ENCODE measurements at places on chromosomes 2 and 18. TPM values are rescaled to one million over a fixed set of nuclear protein-coding genes. Genes with fewer than 3 reads are reported as not detected.

DNA sequence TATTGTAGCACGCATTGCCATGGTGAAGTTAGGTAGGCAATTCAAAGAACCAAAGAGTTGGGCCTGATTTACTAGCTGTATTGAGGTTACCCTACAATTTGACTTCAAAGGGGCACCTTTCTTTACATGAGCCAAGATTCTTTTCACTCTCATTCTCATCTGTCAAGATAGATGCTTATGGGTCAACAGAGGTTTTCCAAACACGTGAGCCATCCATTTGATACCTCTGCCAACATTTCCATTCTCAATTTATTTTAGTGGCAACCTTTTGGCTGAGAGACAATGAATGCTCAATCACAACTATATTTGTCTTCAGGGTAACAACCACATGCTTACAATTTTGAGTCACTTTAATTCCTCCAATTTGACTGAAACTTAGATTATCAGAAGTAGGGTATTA is 370.6 kb upstream of the CDH20 start:
- H3K36me3 ChIP-seq = no peaks in the 10 kb centered on the region
- no peaks in the 10 kb centered on the region for H3K4me1 ChIP-seq
- H3K27ac ChIP-seq = no peak overlapping the region
- no peak overlapping the region for H3K4me3 ChIP-seq
- H3K27me3 ChIP-seq = no peaks in the 10 kb centered on the region
- DNase-seq = no peak

DNA sequence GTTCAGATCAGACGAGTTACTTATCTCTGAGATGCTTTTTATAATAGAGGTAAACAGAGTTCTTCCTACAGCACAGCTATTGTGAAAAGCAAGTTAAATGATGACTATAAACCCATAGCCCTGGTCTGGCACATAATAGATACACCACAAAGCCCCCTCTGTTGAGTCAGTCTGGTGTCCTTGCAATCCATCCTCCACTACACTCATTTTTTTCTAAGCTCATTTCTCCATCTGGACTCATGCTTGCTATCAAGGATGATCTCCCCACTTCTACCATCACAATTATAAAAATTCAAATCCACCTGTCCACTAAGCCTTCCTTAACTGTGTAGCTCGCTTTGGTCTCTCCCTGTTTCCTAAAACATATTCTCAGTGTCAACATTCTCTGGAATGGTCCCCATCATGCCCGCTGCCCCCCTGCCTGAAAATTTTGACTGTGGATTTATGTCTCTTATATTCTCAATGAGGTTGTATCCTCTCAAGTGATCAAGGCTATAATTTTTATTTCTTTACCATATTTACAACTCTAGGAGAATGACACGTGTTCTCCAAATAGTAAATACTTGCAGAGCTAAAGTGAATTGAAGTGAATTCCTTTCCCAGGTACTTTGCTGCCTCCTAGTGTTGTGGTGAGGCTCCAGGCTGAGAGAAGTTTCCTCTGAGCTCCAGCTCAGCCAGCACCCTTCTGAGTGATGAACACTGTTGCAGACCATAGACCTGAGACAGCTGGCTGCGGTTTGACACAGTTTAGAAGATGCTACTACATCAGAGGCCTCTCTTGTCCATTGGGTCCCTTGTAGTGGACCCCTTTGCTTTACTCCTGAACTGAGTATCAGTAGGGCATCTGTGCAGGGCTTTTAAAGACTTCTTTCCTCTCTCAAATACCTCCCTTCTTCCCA is 108.7 kb downstream of the DPP10 start:
- H3K27ac ChIP-seq = no peak overlapping the region
- H3K4me1 ChIP-seq = no peaks in the 10 kb centered on the region
- DNase-seq = peak; percentile 37
- no peaks in the 10 kb centered on the region for H3K27me3 ChIP-seq

STAM2 gene
- 37.4 TPM for total RNA-seq

DNA sequence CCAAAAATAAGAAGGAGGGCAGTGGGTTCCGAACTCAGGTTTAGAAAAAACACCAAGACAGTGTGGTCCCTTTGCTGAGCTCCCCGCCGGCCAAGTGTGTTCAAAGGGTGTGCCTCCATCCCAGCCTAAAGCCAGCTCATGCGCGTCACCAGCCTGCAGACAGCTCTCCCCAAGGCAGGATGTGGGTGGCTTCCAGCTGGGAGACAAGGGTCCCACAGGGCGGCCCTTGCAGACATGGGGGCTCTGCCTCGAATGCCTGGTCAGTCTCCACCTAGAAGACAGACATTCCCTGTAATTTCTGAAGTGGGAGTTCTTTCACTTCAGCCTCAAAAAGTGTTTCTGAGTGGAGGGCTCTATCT is 135.8 kb upstream of the GPC1 start:
- H3K36me3 ChIP-seq = no peaks in the 10 kb centered on the region
- H3K27ac ChIP-seq = no peak overlapping the region
- H3K4me1 ChIP-seq = no peaks in the 10 kb centered on the region
- no peak overlapping the region for H3K4me3 ChIP-seq

GNLY gene
- 10.5 TPM for total RNA-seq

PCARE gene
- total RNA-seq = 0.05 TPM

GRCh38 chr18:1663879-1664705 is 759.4 kb downstream of the ADCYAP1 start:
- H3K36me3 ChIP-seq = no peaks in the 10 kb centered on the region
- peak; percentile 27 for DNase-seq
- H3K27me3 ChIP-seq = no peaks in the 10 kb centered on the region

GAREM2 gene
- total RNA-seq = 4.5 TPM

METAP1D gene
- 2.8 TPM for total RNA-seq

VWA3B gene
- 3.5 TPM for total RNA-seq

- DNase-seq = peak; percentile 35
- no peaks in the 10 kb centered on the region for H3K4me1 ChIP-seq
- H3K36me3 ChIP-seq = peaks cover 6% of the 10 kb centered on the region
Observed at GRCh38 chr2:171858397-171858958, 35.6 kb downstream of the SLC25A12 start.

DNA sequence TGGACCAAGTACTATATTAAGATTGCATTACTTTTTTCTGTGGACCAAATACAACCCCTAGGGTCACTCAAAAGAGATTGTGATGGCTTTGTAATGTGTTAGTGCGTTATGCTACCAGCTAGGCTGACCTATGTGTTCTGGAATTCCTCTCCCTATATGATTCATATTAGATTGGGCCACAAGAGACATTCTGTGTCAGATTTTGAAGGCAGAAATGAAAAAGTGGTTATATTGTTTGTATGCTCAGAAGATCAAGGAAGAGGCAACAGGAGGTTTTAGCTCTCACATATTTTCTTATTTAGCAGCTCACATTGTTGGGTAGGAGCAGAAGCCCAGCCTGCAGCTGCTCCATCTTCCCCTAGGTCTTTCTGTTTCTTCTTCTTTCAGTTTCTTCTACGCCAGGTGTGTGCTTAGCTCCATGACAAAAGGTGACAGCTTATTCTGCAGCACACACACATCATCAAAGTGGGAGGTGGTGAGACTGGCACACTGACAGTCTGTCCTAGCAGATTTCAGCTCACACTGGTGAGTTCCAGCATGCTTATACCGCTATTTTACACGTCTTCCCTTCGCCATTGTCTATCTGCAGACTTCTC is 156.8 kb upstream of the UBE2E3 start:
- no peak overlapping the region for H3K4me3 ChIP-seq
- no peak for DNase-seq
- no peaks in the 10 kb centered on the region for H3K27me3 ChIP-seq
- H3K4me1 ChIP-seq = no peaks in the 10 kb centered on the region
- H3K27ac ChIP-seq = no peak overlapping the region

GRCh38 chr2:209990838-209991237 is 11.6 kb upstream of the RPE start:
- no peaks in the 10 kb centered on the region for H3K27me3 ChIP-seq
- H3K36me3 ChIP-seq = no peaks in the 10 kb centered on the region
- H3K27ac ChIP-seq = no peak overlapping the region
- no peak for DNase-seq
- peaks cover 7% of the 10 kb centered on the region for H3K4me1 ChIP-seq

DNA sequence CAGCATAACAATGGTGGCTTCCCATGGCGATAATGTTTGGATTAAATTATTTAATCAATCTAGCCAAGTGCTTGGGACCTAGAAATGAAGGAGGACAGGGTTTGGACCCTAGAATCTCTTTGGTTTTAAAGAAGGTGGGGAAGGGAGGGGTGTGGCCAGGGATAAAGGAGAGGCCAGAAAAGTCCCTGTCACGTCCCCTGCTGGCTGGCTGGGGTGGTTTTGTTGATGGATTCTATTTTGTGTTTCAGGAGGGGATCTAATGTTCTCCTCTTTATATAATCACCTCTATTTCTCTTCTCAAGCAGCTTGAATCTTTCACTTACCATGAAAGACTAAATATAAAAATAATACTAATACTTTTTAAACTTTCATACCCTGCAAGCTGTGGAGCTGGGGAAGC is 52.6 kb upstream of the GALR1 start:
- no peak overlapping the region for H3K27ac ChIP-seq
- no peak overlapping the region for H3K4me3 ChIP-seq
- no peak for DNase-seq
- H3K4me1 ChIP-seq = no peaks in the 10 kb centered on the region
- H3K27me3 ChIP-seq = no peaks in the 10 kb centered on the region

- no peaks in the 10 kb centered on the region for H3K27me3 ChIP-seq
- no peak overlapping the region for H3K4me3 ChIP-seq
- H3K36me3 ChIP-seq = no peaks in the 10 kb centered on the region
- no peak overlapping the region for H3K27ac ChIP-seq
- peak; percentile 32 for DNase-seq
Observed at GRCh38 chr18:58953627-58954026, 89.0 kb downstream of the ZNF532 start.

DNA sequence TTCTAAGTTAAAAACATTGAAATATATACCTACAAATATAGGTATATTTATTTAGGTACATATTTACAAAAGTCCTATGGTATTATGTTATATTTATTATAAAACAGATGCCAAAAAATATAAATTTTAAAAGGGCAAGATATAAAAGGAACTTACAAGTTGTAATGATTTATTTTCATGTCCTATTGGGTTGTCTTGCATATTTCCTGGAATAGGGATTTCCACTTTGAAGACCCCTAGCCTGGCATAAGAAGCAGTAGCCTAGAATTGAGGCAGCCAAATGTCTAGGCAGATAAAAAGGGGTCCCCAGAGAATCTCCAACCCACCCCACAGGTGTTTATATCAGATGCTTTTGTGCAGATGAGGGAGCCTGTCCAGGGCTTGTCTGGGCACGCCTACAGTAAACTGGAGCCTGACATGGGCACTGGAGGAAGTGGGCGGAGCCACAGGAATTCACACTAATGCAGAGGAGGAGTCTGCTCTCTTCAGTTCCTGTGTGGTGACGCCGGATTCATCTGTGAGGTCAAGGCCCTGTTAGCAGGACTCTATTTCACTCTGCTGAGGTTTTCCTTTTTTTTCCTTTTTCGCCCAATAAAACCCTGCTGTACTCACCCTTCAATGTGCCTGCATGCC is 1088.9 kb upstream of the PIK3C3 start:
- no peak overlapping the region for H3K27ac ChIP-seq
- H3K27me3 ChIP-seq = no peaks in the 10 kb centered on the region
- no peak overlapping the region for H3K4me3 ChIP-seq

MROH2A gene
- total RNA-seq = not detected

GRCh38 chr2:106356291-106356690 is 111.9 kb downstream of the RGPD3 start:
- no peaks in the 10 kb centered on the region for H3K4me1 ChIP-seq
- no peaks in the 10 kb centered on the region for H3K27me3 ChIP-seq
- H3K27ac ChIP-seq = no peak overlapping the region
- no peak for DNase-seq
- H3K4me3 ChIP-seq = no peak overlapping the region

RESP18 gene
- total RNA-seq = not detected

GRCh38 chr2:20411361-20411894 is 35.4 kb upstream of the RHOB start:
- no peak overlapping the region for H3K27ac ChIP-seq
- no peaks in the 10 kb centered on the region for H3K36me3 ChIP-seq
- DNase-seq = no peak

PTH2R gene
- total RNA-seq = 0.09 TPM

G6PC2 gene
- not detected for total RNA-seq

DNA sequence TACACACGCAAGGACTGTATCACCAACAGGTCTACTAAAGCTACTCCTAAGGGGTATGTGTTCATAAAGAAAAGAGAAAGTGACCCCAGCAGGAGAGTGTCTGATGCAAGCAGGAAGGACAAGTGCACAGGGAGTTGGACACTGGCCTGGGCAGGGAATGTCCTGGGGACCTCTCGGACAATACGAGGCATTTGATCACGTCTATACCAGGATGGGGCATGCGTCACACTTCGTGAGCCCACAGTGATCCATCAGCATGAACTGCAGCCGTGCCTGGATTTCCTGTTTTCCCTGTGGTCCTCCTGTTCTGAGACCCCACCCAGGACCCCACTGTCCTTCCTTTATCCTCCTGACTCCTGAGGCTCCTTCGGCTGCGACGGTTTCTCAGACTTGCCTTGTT is 113.9 kb downstream of the HDAC4 start:
- peak; percentile 31 for DNase-seq
- no peak overlapping the region for H3K27ac ChIP-seq
- no peaks in the 10 kb centered on the region for H3K27me3 ChIP-seq
- peaks cover 14% of the 10 kb centered on the region for H3K4me1 ChIP-seq
- no peak overlapping the region for H3K4me3 ChIP-seq
- no peaks in the 10 kb centered on the region for H3K36me3 ChIP-seq

DNER gene
- 1.9 TPM for total RNA-seq

- H3K4me1 ChIP-seq = peaks cover 27% of the 10 kb centered on the region
- H3K4me3 ChIP-seq = no peak within 1 kb of the TSS
- H3K27me3 ChIP-seq = peaks cover 88% of the 10 kb centered on the region
Observed at GRCh38 chr2:240819858-240820606, at the start of gene KIF1A. KIF1A (minus strand) TSS chr2:240820219; CDS start chr2:240797752, 22,467 bp downstream.

C2orf15 gene
- 4.0 TPM for total RNA-seq

DNA sequence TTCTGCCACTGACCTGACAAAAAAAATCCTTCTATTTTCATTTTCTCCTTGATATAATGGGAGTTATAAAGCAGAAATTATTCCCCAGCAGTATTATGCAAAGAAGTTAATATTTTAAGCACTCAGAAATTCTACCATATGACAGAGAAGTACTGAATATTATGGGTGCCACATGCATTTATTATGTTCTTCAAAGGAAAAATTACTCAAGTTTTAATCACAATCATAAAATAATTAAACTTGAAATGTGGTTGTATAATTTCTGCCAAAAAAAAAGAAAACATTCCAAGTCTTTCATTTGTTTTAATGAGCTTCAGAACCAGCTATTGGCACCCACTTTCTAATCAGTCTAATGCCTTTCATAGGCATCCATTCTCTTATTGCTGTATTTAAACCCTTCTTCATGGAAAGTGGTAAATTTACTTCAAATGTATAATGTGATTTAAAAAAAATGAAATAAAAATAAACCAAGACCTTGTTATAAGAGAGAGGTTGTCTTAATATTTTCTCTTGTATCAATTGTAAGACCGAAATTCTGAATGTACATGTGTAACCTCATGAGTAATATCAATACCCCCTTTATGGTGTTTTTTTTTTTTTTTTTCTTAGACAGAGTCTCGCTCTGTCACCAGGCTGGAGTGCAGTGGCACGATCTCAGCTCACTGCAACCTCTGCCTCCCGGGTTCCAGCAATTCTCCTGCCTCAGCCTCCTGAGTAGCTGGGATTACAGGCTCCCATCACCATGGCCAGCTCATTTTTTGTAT is 302.3 kb downstream of the IRS1 start:
- H3K27me3 ChIP-seq = peaks cover 4% of the 10 kb centered on the region
- H3K36me3 ChIP-seq = no peaks in the 10 kb centered on the region
- no peak overlapping the region for H3K27ac ChIP-seq
- no peak for DNase-seq
- H3K4me3 ChIP-seq = no peak overlapping the region

PTPRN gene
- 1.4 TPM for total RNA-seq

Measured in left lung (tissue), 14 donors.